AG20443 (cell line): ENCODE measurements at places on chromosomes 11 and 22.

- DNase-seq, result no peak
Measured at GRCh38 chr22:39129746-39130145, 22.7 kb downstream of the CBX7 start.

- DNase-seq, result peak; percentile 83
Measured at GRCh38 chr11:76770642-76771445, 12.3 kb upstream of the TSKU start.

DNA sequence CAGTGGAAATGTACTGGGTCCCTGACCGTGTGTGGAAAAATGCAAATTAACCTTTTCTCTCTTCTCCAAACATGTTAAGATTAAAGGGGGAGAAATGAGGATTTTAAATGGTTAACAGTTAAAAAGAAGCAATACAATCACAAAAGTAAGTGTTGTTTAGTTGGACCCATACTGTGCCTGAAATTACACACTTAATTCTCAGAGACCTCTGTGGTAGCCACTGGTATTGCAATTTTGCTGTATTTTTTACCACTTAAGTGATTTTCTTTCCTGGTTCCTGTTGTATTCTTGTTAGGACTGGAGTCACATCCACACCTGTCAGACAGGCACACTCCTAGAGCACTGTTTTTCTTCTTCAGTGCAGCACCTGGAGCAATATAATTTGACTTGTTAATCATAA is 179.6 kb upstream of the PDGFD start:
- DNase-seq, result peak; percentile 11

- peak; percentile 55 for DNase-seq
Measured at GRCh38 chr22:29821291-29822016, 16.6 kb downstream of the ASCC2 start.
